ENCODE measurements at places on chromosomes 2 and 18. TPM values are rescaled to one million over a fixed set of nuclear protein-coding genes. Genes with fewer than 3 reads are reported as not detected.

DSG1 gene
- not detected for total RNA-seq

DNA sequence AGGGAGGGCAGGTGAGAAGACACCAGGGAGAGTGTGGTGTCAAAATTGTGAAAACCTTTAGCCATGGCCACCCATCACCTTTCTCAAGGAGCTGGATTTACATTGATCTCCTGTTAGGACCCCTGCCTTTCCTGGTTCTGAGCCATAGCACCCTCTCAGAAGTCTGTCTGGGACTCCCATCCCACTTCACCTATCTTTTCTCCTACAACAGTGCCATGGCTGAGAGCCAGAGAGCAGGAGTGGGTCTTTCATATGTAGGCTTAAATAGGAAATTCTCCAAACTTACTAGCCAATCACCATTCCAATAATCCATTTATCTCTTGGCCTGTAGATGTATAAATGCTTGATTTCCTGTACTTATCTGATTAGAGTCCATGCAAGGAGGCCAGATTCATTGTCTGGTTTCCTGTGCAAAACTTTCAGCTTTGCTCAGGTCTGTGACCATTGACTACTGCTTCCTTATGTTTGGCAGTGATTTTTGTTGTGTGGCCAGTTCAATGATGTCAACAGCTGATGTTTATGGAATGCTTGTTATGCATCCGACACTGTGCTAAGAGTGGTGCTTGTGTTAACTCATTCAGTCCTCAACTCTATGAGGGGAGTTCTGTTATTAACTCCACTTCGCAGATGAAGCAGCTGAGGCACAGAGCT, 57.6 kb upstream of the IGFBP5 start:
- no peak for DNase-seq
- no peaks in the 10 kb centered on the region for H3K27me3 ChIP-seq
- no peak overlapping the region for H3K4me3 ChIP-seq
- peaks cover 12% of the 10 kb centered on the region for H3K4me1 ChIP-seq

DNA sequence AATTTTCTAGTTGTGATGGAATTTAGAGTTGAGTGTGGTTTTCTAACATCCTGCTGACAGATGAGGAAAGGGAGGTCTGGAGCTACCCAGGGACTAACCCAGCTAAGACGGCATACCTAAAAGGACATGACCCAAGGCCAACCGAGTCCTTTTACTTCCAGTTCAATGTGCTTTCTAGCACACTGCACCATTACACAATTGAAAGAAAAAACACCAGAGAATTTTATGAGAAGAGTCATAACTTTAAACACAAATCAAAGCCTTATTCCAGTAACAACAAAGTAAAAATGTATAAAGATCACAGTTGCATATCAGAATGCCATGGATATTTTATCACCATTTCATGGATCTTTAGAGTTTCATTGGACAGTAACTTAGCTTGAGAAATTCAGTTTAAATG, 480.3 kb downstream of the MEIS1 start:
- H3K27me3 ChIP-seq = no peaks in the 10 kb centered on the region
- H3K27ac ChIP-seq = no peak overlapping the region
- H3K4me1 ChIP-seq = no peaks in the 10 kb centered on the region
- no peaks in the 10 kb centered on the region for H3K36me3 ChIP-seq

C1GALT1C1L gene
- total RNA-seq = 0.44 TPM

OLA1 gene
- 49.8 TPM for total RNA-seq

DNA sequence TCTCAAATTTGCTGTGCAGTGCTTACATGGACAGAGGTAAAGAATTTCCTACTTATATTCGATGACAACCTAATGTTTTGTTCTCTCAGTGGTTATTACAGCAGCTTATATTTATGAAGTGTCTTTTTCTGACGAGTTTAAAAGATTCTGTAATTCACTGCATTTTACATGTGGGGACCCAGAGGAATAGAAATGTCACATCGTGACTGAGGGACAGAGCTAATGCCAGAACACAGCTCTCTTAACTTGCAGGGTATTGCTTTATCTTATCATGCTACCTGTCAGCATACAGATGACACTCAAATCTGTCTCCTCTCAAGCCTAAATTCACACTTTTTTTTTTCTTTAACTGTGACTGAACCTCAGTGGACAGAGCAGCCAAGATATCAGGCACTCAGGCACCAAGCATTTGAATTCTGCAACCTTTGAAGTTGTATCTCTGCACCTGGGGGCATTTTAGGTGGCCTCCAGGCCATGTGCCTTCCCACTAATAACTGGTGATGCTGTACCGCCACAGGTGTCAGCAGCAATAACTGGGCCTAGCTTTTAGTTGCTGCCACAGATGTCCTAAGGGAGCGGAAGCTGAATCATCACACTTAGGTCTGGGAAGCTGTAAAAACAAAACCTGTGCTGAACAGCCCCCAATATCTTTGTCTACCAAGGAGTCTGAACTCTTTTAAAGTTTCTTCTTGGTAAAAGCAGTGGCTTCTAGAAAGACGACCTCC, 315.8 kb upstream of the NRP2 start:
- H3K27ac ChIP-seq = no peak overlapping the region
- no peak overlapping the region for H3K4me3 ChIP-seq
- H3K36me3 ChIP-seq = no peaks in the 10 kb centered on the region
- no peaks in the 10 kb centered on the region for H3K27me3 ChIP-seq
- H3K4me1 ChIP-seq = no peaks in the 10 kb centered on the region

PPP1R1C gene
- total RNA-seq = 2.9 TPM

MDH1B gene
- total RNA-seq = 3.3 TPM

GRCh38 chr2:12700989-12701388, 15.7 kb upstream of the TRIB2 start:
- H3K4me3 ChIP-seq = no peak overlapping the region
- H3K4me1 ChIP-seq = no peaks in the 10 kb centered on the region
- no peaks in the 10 kb centered on the region for H3K27me3 ChIP-seq
- H3K36me3 ChIP-seq = no peaks in the 10 kb centered on the region
- no peak overlapping the region for H3K27ac ChIP-seq
- DNase-seq = no peak

GRCh38 chr2:109421101-109421500, 192.7 kb downstream of the SEPTIN10 start:
- H3K27me3 ChIP-seq = no peaks in the 10 kb centered on the region
- H3K36me3 ChIP-seq = no peaks in the 10 kb centered on the region
- no peak overlapping the region for H3K27ac ChIP-seq
- peaks cover 15% of the 10 kb centered on the region for H3K4me1 ChIP-seq
- H3K4me3 ChIP-seq = no peak overlapping the region
